ENCODE measurements at places on chromosomes 3 and 15. TPM values are rescaled to one million over a fixed set of nuclear protein-coding genes. Genes with fewer than 3 reads are reported as not detected.

Gene PEAK1
- 10.8 TPM for total RNA-seq

Gene SERPINI2
- not detected for total RNA-seq

Gene KBTBD12
- not detected for total RNA-seq

Gene TJP1
- 0.10 TPM for total RNA-seq

Gene ALG1L2
- not detected for total RNA-seq

Gene MESP1
- not detected for total RNA-seq

Gene PLCL2
- total RNA-seq = 73.6 TPM

Gene ZFAND6
- total RNA-seq = 177 TPM

Gene OR4F6
- not detected for total RNA-seq

Gene NR1I2
- total RNA-seq = not detected

Gene MBNL1
- 929 TPM for total RNA-seq

Gene INKA1
- 1.5 TPM for total RNA-seq

Gene CHRM5
- not detected for total RNA-seq

Gene SLC28A1
- total RNA-seq = not detected

Gene SLC6A6
- 53.7 TPM for total RNA-seq

Gene MUSTN1
- 2.1 TPM for total RNA-seq

Gene ADAMTS7
- not detected for total RNA-seq

Gene NKTR
- 324 TPM for total RNA-seq

Gene RAD54L2
- 36.1 TPM for total RNA-seq

All from mononuclear cell (primary cell).